Mononuclear cell (primary cell): ENCODE measurements at places on chromosomes 5 and 9. TPM values are rescaled to one million over a fixed set of nuclear protein-coding genes. Genes with fewer than 3 reads are reported as not detected.

The HBEGF gene
- 80.5 TPM for total RNA-seq

The TMEM174 gene
- total RNA-seq = not detected

The GPR21 gene
- total RNA-seq = 3.1 TPM

The IL5 gene
- not detected for total RNA-seq

The VAV2 gene
- 4.5 TPM for total RNA-seq

The PLPP7 gene
- 0.52 TPM for total RNA-seq

The NSMF gene
- total RNA-seq = 23.7 TPM

The TEX48 gene
- not detected for total RNA-seq

The ATP10B gene
- under 0.01 TPM for total RNA-seq

The PCDHAC1 gene
- total RNA-seq = not detected

The SPATA31E1 gene
- total RNA-seq = not detected
